ENCODE measurements at places on chromosomes 16 and 17.

DNA sequence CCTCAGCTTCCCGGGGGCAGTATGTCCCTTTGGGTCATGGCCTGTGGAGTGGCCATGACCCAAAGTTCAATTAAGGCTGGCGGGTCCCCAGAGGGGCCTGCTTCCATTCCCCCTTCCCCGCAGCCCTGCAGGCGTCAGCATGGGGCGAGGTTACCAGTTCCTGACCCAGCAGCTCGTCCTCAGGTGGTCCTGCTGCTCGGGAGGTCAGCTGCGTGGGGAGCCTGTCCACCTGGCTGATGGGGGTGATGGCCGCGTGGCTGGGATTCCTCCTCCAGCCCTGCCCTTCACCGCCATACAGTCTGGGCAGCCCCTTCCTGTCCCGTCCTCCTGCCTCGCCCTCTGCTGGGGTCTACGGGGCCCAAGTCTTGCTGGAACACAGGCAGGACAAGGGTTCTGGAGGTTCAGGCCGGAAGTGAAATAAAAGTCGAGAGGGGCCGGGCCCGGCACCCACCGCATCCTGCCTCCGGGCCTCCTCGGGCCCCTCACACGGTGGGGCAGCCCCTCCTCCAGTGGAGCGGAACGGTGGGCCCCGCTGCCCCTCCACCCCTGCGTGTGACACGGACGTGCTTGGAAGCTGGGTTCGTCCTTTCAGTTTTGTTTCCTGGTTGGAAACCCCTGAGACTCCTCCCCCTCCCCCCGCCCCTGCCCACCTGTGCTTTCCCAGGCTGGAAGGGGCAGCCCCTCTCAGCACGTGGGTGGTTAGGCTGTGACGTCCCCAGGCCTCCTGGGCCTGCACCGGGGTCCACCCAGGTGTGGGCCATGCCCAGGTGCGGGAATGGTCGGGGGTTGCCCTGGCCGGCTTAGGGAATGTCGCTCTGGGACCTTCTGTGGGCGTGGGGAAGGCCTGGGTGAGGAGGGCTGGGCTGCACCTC, 6.8 kb downstream of the UBALD2 start:
- DNase-seq = no peak

GRCh38 chr16:61131447-61131846, 904.8 kb downstream of the CDH8 start:
- DNase-seq = no peak

- no peak for DNase-seq
These were observed 6.0 kb downstream of the CLEC16A start for GRCh38 chr16:10950393-10950792.

DNA sequence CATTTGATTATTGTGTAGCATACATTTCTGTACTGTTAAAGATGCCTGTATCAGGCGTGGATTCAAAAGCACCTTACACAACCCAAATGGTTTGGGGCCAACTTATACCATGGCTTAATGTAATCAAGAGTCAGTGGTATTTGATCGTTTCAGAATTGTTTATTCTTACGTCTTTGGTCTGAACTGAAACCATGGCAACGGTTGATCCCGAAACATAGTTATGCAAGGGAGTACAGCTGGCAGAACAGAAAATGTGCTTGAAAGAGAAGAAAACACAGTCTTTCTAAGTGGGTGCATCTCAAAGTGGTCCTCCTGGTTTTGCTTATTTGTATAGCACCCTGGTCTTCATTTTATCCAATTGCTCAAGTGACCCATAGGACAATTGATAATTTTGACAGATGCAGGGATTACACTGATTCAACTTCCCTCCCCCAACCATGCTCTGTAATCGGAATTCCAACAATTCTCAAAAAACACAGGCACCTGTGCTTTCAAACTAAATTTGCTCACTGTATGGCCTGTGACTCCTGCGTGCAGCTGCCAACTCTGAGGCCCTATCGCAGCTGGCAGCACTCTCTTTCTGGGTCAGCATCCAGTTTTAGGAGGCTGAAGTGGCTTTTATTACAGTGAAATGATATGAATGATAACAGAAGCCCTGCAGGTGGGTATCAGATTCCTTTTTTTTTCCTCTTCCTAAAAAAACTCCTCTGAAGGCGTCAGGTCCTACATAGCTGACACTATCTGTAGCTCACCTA, 77.0 kb upstream of the AXIN2 start:
- no peak for DNase-seq

- no peak for DNase-seq
These were observed 714 bp downstream of the ACSF3 start for GRCh38 chr16:89094252-89094879.

DNA sequence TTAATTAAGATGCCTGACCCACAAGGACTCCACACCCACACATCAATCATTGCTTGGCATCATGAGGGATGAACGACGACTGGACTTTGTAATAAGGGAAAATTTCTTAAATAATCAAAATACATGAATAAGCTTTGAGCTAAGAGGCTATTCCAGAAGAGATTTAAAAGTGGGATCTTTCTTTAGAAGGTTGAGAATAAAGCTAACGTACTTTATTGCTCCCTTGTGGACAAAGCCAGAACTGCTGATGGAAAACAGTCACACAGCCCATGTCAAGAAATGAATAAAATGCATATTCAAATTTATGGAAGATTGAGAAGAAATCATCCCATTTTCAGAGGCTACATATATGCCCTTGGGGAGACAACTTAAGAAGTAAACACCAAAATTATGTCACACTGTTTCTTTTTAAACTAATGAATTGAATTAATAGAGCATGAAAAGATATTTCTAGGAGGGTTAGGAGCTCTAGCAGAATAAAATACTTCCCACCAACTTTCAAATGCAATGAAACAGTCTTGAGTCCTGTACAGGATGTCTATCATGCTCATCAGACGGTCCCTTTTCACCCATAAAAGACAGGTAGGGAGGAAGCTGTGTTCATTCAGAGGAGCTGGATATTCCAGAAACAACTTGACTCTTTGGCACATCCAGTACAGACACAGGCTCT, 60.2 kb upstream of the PHOSPHO1 start:
- DNase-seq = no peak

DNA sequence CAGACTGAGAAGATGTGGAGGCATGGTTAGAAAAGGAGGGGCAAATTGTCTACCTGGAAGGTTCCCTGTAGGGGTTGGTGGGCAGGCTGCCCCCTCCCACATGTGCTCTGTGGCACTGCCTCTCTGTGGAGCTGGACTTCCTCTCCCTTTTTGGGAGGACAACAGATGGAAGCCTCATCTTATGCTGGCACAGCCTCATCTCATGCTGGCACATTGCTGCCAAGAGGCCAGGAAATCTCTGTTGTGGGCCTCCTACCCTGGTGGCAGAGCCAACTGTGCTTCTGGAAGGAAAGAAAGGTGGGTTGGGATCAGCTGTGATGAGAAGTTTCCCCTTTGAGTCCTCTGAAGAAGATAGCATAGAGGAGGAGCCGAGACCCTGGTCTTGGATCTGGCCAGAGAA, 19.7 kb upstream of the BRD7 start:
- DNase-seq = no peak

DNA sequence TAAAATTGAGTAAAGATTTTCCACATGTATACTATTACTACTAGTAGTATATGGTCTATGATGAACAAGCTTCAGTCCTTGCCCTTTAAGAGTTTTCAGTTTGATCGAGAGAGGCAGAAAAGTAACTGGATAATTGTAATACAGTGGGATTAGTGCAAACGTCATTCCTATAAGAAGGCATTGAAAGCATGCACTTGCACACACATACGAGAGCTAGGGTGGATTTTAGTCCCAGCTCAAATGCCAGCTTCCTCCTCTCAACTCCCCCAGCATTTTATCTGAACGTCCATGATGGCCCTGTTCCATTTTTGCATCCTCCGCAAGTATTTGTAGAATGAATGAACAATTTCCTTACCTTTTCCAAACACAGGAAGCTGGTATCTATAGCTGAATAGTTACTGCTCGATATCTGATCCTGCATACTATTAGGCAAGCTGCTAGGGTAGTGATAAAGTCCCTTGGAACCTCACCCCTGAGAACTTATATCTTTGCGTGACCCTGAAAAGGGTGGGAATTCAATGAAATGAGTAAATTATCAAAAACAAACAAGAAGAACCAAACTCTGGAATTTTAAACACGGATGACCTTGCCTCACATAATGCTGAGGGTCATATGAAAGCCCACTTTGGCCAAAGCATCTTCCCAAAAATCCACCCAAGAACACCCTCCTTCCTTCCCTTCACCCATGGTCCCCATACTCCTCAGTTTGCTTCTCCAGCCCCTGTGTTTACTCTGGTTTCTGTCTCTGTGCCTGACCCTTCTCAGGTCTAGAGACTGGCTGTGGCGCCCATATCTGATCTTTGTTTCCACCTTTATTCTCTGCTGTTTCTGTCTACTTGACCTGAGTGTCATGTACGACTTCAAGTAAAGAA, 60.5 kb downstream of the TMEM100 start:
- DNase-seq = no peak

DNA sequence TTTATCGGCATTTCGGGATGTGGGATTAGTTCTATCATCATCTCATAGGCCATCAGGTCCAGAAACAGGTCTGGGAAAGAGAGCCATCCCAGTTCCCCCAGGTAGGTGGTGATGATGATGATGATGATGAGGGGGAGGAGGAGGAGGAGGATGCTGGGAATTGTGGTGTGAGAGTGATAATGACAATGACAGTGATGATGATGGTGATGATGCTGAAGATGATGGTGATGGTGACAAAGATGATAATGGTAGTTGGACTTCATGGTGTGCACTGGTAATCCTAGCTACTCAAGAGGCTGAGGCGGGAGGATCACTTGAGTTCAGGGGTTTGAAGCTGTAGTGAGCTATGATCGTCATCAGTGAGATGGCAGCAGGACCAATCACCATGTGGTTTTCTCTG, 16.3 kb upstream of the GCSH start:
- DNase-seq = no peak

DNA sequence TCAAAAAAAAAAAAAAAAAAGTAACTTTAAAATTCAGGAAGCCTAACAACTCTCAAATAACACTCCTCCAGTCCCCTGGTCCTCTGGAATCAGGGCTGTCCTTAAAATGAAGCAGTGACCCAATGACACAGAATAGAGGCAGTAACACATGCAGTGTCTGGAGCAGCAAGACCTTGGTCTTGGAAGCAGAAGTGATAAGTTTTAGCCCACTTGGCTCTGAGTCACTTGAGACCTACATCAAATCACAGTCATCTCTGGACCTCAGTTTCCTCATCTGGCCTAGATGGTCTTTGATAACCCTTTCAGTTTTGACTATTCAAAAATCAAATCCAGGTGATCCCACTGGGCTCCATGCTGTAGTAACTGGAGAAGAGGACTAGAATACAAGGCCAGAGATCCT, 39.0 kb downstream of the LYRM1 start:
- no peak for DNase-seq

DNA sequence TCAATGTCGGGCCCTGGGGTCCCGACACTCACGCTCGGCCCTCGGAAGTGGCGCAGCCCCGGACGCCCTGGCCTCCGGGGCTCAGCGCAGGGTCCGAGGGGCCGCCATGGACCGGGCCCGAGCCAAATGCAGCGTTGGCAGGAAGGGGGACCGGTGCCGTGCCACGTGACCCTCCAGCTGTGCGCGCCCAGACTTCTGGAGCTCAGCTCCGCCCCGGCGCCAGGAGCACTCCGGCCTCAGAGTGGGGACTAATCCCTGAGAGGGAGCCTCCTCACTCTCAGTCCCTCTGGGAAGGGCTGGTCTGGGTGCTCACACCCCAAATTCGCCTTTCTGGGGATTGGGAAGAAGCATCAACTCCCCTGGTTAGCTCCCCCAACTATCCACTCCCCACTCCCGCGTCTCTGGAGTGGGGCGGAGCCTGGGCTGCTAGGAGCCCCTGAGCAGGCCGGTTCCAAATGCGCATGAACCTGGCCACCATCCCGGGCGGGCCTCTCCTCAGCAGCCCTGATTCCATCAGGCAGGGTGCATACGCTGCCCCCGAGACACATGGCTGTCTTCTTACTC, at the start of gene B3GNT9:
B3GNT9 (minus strand) TSS at position 166 of the 564 bp plus-strand sequence. CDS start 513 bp downstream, outside the sequence.
- DNase-seq = no peak

GRCh38 chr17:14815079-14815478, 450.0 kb downstream of the PMP22 start:
- no peak for DNase-seq

DNA sequence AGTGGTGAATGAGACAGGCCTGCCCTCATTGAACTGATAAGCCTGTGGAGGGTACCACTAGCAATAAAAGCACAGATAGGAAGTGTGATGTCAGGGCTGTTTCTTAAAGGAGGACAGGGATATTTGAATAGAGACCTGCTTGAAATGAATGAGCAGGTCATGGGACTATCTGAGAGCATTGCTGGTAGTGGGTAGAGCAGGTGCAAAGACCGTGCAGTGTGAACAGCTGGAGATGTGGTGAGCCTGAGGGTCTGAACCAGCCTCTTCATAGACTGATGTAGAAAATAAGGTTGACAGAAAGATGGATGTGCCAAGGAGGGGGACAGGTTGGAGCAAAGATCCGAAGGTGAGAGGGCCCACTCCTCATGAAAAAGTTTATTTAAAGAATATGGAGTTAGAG, 2.4 kb downstream of the NUP93 start:
- no peak for DNase-seq

DNA sequence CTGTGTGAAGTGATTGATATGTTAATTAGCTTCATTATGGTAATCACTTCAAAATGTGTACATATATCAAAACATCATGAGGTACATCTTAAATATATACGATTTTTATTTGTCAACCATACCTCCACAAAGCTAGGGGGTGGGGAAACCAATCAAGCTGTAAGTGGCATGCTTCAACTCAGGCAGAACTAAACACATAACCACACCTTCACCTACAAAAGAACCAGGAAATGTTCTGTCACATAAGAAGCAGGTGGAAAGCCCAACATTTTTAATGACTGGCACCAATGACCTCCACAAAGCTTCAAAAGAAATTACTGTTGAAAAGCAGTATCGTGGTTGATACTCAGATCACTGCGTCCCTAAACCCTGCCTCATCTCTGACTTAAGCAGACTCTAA, 867.7 kb upstream of the EEF2KMT start:
- peak; percentile 37 for DNase-seq

GRCh38 chr17:32256012-32256700, 9.5 kb upstream of the RHBDL3 start:
- peak; percentile 23 for DNase-seq

- no peak for DNase-seq
These were observed 5.6 kb downstream of the CRYBA1 start for GRCh38 chr17:29252101-29252791.

DNA sequence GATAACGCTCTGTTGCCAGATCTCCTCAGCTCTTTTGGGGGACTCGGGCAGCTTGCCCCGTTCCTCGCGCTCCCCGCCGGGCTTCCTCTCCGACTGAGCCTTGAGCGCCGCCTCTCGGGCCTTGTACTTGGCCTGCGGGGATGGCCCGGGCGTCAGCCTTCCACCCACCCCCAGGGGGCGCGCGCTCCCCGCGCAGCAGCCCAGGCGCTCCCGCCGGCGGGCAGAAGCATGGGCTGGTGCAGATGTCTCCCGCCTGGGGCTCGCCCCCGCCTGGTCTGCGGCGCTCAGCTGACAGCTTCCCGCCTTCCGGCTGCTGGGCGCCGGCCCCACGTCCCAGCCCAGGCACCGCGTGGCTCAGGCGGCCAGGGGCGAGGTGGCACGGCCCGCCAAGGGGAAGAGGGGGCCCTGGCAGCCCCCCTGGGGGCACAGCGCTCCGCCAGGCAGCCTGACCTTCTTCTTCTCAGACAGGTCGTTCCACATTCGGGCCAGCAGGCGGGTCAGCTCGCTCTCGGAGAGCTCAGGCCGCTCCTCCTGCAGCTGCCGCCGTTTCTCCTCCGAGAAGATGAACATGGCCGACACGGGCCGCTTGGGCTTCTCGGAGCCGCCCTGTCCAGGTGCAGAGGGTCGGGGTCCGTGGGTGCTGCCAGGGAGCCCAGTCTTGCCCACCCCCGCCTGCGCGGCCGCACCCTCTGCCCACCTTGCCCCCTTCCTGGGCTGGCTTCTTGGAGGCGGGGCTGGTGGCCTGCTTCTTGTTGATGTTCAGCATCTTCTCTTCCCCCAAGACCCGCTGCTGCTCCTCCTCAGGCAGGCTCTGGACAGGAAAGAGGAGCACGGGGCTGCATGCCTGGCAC, 8.9 kb downstream of the UBTF start:
- peak; percentile 70 for DNase-seq

Data from NCI-H187 (cell line).